ENCODE measurements at places on chromosomes 2 and 18.

DNA sequence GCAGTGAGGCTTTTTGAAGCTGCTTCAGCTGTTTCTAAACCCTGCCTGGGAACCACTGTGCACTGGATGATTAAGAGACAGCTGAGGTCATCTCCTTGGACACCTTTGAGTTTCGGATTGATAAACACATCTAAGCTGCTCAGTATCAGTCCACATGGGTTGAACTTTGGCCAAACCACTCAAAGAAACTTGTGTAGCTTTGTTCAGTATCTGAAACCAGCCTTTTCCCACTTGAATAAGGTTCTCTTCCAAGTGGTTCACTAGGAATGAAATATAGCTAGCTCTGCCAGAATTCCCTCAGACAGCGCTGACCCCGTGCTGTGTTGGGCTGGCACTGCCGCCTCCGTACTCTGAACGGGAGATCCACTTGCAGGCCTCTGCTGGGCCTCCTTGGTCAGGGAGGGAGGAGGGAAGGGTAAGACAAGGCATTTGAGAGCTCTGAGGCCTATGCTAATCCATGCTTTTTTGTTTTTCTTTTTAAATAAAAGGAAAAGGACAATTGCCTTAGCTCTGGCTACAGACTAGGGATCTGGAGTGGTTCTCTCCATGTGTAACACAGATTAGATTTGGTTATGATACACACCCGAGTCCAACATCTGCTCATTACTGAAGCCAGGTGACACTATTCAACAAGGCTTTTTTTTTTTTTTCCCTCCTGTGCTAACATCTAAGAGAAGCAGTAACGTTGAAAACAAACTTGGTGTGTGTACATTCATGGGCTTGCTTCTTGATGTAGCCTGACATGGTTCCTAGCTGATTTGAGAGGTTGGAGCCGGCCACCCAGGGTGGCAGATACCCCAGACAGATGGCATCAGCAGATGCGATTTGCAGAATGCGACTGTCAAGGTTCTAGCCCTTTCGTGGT is 67.7 kb downstream of the NCK2 start:
- no peak for DNase-seq

DNA sequence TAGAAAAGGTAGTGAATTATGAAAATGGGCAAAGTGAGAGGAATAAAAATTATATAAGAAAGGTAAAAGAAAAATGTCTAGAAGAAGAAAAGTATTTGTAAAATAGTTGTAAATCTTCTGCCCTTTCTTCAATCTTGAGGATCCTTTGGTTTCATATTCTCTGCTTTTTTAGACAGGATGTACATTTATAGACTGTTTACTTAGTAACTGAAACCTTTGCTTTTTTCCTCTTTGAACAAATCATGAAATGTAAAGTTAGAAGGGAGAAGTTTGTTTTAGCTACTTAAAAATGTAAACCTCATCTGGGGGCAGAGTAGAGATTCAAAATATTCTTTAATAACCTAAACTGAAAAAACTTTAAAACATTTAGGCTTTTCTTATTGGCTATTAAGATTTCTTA is 150.4 kb upstream of the ITGA4 start:
- DNase-seq = no peak

- DNase-seq = no peak
Measured at GRCh38 chr2:150619607-150620330, 132.3 kb upstream of the RND3 start.

DNA sequence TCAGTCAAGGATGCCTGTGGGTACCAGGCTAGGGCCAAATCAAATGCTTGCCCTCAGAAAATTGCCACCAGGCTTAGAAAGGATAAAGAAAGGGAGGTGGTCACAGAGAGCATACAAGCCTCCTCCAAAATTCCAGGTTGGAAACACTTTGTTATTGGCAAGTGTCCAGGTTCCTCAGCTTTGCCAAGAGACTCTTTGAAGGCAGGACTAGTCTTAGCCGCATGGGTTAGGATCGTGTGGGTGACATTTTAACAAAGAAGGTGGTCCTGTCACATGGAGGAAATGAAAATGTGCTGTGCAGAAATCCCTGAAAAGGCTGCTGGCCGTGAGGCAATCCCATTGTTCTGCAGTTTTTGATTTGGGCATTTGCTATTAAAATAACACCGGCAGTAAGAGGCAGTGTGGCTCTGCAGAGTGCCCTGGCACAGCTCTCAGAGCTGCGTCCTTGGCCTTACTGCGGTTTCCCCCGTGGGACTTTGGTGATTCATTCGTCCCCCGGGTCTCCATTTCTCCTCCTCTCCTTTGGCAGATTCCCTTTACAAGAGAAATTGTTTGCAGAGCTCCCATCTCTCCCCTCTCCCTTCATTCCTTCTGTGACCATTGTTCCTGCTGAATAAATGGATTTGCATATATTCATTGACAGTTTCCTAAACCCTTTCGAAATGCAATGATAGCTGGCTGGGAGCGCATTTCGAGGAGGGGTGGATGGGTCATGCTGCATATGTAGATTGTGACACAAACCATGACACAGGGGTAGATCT is 187.3 kb downstream of the VAPA start:
- DNase-seq = no peak

- no peak for DNase-seq
Measured at GRCh38 chr2:238518172-238518820, 91.6 kb downstream of the ASB1 start.

- no peak for DNase-seq
Measured at GRCh38 chr2:27956888-27957287, 66.4 kb downstream of the BABAM2 start.

DNA sequence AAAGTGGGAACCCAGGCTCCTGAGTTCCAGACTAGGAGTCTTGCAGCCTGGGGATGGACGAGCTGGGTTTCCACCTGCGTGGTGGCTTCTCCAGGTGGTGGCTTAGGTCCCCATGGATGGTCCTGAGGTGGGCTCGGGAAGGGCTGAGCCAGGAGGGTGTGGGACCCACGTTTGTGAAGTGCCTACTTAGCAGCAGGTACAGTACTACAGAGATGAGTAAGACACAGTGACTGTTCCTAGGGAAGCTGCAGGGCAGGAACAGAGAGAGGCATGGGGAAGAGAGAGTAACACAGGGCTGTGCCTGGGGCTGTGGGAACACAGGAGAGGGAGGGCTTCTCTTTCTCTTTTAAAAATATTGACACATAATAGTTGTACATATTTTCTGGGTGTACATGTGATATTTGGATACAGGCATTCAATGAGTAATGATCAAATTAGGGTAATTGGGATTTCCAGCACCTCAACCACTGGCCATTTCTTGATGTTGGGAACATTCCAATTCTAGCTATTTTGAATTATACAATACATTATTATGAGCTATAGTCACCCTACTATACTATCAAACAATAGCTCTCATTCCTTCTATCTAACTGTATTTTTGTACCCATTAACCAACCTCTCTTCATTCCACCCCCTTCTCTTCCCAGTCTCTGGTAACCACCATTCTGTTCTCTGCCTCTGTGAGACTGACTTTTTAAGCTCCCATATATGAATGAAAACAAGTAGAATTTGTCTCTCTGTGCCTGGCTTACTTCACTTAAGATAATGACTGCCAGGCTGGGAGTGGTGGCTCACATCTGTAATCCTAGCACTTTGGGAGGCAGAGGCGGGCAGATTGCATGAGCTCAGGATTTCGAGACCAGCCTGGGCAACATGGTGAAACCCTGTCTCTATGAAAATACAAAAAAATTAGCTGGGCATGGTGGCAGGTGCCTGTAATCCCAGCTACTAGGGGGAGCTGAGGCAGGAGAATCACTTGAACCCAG is 15.0 kb downstream of the TOGARAM2 start:
- no peak for DNase-seq

DNA sequence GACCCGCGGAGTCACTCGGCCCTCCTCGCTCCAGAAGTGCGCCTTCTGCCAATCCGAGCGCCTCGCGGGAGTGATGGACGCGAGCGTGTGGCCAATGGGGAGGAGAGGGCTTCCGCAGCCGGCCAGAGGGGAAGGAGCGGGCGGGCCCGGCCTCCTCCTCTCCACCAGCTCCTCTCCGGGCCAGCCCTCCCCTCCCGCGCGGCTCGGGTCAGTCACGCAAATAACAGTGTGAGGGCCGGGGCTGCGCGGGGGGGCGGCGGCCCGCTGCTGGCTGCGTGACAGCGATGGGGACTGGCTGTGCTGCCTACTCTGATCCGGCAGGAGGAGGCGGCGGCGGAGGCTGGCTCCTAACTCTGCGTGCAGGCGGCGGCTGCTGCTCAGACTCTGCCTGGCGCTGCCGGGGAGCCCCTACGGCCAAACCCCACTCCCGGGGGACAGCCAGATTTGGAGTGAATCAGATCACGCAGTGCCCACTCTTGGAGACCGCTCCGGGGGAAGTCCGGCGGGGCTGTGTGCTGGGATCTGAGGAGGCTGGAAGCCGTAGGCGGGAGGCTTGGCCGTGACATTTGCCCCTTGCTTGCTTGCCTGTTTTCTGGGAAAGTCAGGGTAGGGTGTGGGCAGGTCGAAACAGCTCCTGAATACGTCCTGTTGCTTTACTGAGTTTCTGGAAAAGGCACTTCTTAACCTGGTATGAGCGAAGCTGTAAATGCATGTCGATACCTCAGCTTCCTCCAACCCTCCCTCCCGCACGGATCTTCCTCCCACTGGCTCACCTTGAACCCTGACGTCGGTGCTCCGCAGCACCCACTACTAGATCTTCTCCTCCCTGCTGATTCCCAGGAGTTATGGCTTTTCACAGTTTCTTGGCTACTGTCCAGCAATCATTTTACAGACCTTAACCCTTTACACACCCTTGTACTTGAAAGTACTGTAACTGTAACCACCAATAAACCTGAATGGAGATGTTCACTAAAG is 97.9 kb upstream of the SERTAD2 start:
- no peak for DNase-seq
